Sigmoid colon (tissue), 7 donors: ENCODE measurements at places on chromosomes 7 and 10. TPM values are rescaled to one million over a fixed set of nuclear protein-coding genes. Genes with fewer than 3 reads are reported as not detected.

DNA sequence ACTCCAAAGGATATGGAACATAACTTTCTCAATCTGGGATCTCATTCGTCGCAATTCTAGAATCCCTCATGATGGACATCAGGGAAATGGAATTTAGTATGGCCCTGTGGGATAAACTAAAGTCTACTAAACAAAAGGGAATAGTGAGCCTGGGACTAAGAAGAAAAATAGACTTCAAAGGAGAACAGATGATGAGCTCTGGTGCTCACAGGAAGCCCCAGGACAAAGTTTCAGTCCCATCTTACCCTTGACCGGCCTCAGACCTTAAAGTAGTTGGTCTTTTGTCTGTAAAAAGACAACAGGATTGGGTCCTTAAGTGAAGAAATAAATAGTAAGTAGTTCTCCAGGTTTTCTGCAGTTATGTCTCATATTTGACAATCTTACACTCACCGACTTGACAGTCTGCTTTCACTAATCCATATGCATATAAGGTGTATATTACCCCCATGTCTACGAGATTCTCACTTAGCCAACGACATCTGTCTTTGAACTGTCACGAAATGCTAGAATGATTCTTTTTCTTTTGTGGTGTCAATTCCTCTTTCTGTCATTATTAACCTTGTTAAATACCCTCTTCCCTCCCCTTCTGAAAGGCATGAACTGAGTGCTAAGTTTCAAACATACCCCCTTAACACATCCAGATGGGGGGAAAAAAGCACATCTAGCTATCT lies 10.9 kb upstream of the IKZF1 start:
- H3K27ac ChIP-seq: no peak overlapping the region
- no peak for DNase-seq
- no peaks in the 10 kb centered on the region for H3K27me3 ChIP-seq
- H3K4me1 ChIP-seq: no peaks in the 10 kb centered on the region

- H3K4me1 ChIP-seq: no peaks in the 10 kb centered on the region
- DNase-seq: no peak
- no peak overlapping the region for H3K27ac ChIP-seq
- no peaks in the 10 kb centered on the region for H3K36me3 ChIP-seq
- no peak overlapping the region for H3K4me3 ChIP-seq
These were observed 4.0 kb downstream of the TUBAL3 start for GRCh38 chr10:5400468-5401240.

DNA sequence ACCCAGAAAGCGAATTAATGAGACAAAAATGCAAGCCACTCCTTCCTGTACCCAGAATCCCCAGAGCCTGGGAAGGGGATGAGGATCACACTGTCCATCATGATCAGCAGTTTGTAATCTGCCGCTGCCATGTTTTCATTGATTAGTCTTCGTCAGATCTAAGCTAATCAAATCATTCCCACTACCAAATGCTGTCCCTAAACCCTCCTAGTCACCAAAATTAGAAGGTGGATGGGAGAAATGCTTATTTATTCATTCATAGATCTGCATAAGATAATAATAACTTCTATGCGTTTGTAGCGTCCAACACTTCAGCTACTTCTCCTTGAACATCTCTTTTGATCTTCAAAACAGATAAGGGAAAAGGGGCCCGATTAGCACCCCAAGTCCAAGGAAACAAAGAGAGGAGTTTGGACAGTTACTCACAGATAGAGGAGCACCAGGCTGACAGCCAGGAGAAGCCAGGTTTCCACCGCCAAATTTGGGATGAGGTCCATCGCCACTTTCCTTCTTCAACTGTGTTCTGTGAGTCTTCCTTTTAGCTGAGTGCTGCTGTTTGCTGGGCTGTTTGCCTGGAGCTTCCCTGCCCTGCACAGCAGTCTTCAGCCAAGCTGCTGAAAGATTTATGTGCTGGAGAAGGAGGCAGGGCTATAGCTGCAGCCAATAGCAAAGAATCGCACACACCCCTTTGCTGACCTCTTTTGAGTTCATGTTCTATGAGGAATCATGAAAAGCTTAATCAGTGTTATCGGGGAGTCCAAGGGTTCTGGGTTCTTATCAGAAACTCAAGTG lies at the start of gene CYP3A5:
CYP3A5 (minus strand) TSS at position 597 of the 792 bp plus-strand sequence; CDS start at position 497, 100 bp downstream.
- peak within 1 kb of the TSS; percentile 20 for H3K4me3 ChIP-seq
- H3K36me3 ChIP-seq: no peaks in the 10 kb centered on the region
- H3K27ac ChIP-seq: peak within 1 kb of the TSS; percentile 57
- H3K4me1 ChIP-seq: peaks cover 19% of the 10 kb centered on the region
- peak; percentile 73 for DNase-seq

- H3K27me3 ChIP-seq: no peaks in the 10 kb centered on the region
- peaks cover 8% of the 10 kb centered on the region for H3K4me1 ChIP-seq
- DNase-seq: peak; percentile 63
- no peak overlapping the region for H3K27ac ChIP-seq
- H3K36me3 ChIP-seq: no peaks in the 10 kb centered on the region
These were observed 160.9 kb upstream of the CSTF2T start for GRCh38 chr10:51860257-51860656.

The INMT gene
- total RNA-seq: 5.9 TPM

The PRKCQ gene
- total RNA-seq: 2.0 TPM

The SCRN1 gene
- 44.5 TPM for total RNA-seq

DNA sequence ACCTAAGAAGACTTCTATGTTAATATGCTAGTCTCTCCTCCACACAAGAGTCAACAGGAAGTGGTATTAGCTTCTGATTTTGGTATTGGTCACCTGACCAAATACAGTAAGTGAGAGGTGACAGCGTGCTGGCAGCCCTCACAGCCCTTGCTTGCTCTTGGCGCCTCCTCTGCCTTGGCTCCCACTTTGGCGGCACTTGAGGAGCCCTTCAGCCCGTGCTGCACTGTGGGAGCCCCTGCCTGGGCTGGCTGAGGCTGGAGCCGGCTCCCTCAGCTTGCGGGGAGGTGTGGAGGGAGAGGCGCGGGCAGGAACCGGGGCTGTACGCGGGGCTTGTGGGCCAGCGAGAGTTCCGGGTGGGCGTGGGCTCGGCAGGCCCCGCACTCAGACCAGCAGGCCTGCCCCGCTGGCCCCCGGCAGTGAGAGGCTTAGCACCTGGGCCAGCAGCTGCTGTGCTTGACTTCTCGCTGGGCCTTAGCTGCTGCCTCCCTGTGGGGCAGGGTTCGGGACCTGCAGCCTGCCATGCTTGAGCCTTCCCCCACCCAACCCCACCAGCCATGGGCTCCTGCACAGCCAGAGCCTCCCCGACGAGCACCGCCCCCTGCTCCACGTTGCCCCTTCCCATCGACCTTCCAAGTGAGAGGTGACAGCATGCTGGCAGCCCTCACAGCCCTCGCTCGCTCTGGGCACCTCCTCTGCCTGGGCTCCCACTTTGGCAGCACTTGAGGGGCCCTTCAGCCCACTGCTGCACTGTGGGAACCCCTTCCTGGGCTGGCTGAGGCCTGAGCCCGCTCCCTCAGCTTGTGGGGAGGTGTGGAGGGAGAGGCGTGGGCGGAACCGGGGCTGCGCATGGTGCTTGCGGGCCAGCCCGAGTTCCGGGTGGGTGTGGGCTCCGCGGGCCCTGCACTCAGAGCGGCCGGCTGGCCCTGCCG lies 4.2 kb upstream of the ACSL5 start:
- DNase-seq: no peak
- H3K4me3 ChIP-seq: no peak overlapping the region
- no peaks in the 10 kb centered on the region for H3K4me1 ChIP-seq
- H3K27ac ChIP-seq: no peak overlapping the region
- H3K36me3 ChIP-seq: no peaks in the 10 kb centered on the region
- H3K27me3 ChIP-seq: no peaks in the 10 kb centered on the region

The TEX47 gene
- total RNA-seq: not detected

DNA sequence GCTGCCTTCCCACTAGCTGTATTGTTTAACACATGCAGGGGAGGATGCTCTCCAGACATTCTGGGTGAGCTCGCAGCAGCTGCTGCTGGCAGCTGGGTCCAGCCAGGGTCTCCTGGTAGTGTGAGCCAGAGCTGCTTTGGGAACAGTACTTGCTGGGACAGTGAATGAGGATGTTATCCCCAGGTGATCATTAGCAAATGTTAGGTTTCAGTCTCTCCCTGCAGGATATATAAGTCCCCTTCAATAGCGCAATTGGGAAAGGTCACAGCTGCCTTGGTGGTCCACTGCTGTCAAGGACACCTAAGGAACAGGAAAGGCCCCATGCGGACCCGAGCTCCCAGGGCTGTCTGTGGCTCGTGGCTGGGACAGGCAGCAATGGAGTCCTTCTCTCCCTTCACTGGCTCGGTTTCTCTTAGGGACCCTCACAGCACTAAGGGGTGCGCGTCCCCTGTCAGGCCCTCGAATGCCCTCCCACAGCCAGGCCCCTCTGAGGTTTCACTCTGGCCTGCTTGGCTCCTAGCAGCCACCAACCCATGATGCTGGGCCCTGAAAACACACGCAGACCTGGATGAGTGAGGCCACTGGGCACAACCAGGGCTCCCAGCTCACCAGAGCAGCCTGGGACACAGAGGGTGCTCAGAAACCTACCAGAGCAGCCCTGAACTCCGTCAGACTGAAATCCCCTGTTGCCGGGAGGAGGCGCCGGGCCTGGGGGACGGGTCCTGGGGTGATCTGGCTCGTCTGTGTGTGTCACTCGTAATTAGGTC lies 173.0 kb upstream of the LANCL2 start:
- no peaks in the 10 kb centered on the region for H3K27me3 ChIP-seq
- no peak overlapping the region for H3K4me3 ChIP-seq
- no peaks in the 10 kb centered on the region for H3K4me1 ChIP-seq
- peaks cover 3% of the 10 kb centered on the region for H3K36me3 ChIP-seq
- H3K27ac ChIP-seq: peak overlapping the region; percentile 34

DNA sequence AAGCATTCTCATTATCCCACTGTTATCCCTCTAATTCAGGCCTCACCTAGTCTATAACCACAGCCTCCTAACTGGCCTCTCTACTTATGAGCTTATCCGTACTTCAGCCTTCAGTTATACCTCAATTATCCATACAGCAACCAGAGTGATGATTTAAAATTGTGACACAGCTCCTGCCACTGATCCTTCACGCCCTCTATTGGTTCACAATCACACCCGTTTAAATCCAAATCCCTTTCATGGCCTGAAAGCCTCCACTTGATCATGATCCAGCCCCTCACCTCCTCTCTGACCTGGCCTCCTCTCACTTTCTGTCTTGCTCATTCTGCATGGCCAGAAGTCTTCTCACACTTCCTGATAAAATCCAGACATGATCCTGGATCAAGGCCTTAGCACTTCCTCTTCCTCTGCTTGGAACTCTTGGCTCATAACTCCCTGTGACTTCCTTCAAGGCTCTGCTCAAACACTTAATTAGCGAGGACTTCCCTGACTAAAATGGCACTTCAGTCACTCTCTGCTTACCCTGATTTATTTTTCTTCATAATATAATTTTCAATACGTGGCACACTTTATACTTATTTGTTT lies 19.0 kb upstream of the TMEM26 start:
- no peak overlapping the region for H3K27ac ChIP-seq
- no peaks in the 10 kb centered on the region for H3K4me1 ChIP-seq
- H3K27me3 ChIP-seq: no peaks in the 10 kb centered on the region
- no peak for DNase-seq
- no peak overlapping the region for H3K4me3 ChIP-seq

The CALML3 gene
- total RNA-seq: not detected

GRCh38 chr10:122894261-122894944 lies 15.0 kb upstream of the FAM24B start:
- H3K4me3 ChIP-seq: no peak overlapping the region
- no peaks in the 10 kb centered on the region for H3K4me1 ChIP-seq
- DNase-seq: no peak

The EN2 gene
- 0.14 TPM for total RNA-seq

- no peaks in the 10 kb centered on the region for H3K36me3 ChIP-seq
- peaks cover 11% of the 10 kb centered on the region for H3K4me1 ChIP-seq
- H3K4me3 ChIP-seq: peak overlapping the region; percentile 66
- H3K27ac ChIP-seq: peak overlapping the region; percentile 74
- peak; percentile 81 for DNase-seq
These were observed 521 bp downstream of the LIMK1 start for GRCh38 chr7:74083928-74084721.

- H3K4me1 ChIP-seq: no peaks in the 10 kb centered on the region
- no peaks in the 10 kb centered on the region for H3K27me3 ChIP-seq
- H3K36me3 ChIP-seq: no peaks in the 10 kb centered on the region
These were observed 580.0 kb downstream of the XPNPEP1 start for GRCh38 chr10:109343293-109343692.

- H3K4me3 ChIP-seq: no peak overlapping the region
- DNase-seq: no peak
- H3K4me1 ChIP-seq: no peaks in the 10 kb centered on the region
- no peaks in the 10 kb centered on the region for H3K36me3 ChIP-seq
- H3K27me3 ChIP-seq: no peaks in the 10 kb centered on the region
- H3K27ac ChIP-seq: no peak overlapping the region
These were observed 8.8 kb upstream of the ZC3HAV1 start for GRCh38 chr7:139118234-139118804.

DNA sequence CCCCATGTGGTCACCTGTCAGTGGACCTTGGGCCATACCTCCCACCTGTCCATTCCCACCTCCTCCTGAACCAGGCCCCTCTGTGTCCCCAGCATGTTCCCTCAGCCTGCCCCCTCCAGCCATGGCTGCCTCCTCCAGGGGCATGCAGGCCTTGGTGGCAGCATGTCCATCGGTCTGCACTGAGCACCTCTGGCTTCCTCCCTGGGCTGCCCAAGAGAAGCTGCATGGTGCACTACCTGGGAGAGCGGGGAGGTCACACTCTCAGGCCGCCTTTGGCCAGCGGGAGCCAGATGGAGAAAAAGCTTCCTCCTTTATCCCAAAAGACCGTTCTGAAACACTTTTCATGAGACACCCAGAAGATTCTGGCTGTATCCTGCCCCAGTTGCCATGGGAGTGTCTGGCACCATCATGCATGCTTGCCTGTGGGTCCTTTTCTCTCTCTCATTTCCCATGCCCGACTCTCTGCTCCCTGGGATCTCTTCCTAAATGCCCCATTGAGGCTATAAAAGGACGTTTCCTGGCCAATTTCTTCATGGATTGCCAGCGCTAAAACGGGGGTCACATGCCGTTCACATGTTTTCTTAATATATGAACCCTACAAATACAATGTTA lies 45.5 kb upstream of the MGMT start:
- no peak overlapping the region for H3K4me3 ChIP-seq
- H3K27me3 ChIP-seq: no peaks in the 10 kb centered on the region
- no peaks in the 10 kb centered on the region for H3K36me3 ChIP-seq
- no peaks in the 10 kb centered on the region for H3K4me1 ChIP-seq
- no peak overlapping the region for H3K27ac ChIP-seq
